Muscle of arm (tissue), 14 donors: ENCODE measurements at places on chromosomes 3 and 15. TPM values are rescaled to one million over a fixed set of nuclear protein-coding genes. Genes with fewer than 3 reads are reported as not detected.

The ESYT3 gene
- polyA plus RNA-seq, result 19.5 TPM

- DNase-seq, result no peak
Measured at GRCh38 chr3:181847276-181847675, 135.6 kb downstream of the SOX2 start.

- no peak for DNase-seq
Measured at GRCh38 chr3:94156626-94157025, 93.8 kb downstream of the NSUN3 start.

The ANKRD34C gene
- not detected for polyA plus RNA-seq

The RLBP1 gene
- polyA plus RNA-seq, result 0.15 TPM
